ENCODE measurements at places on chromosomes 2 and 18.

GRCh38 chr2:196459539-196459938 lies 180.0 kb upstream of the CCDC150 start:
- peak; percentile 7 for DNase-seq

GRCh38 chr2:18336975-18337374 lies 223.5 kb downstream of the RDH14 start:
- no peak for DNase-seq

- no peak for DNase-seq
These were observed 34.1 kb upstream of the ANKRD62 start for GRCh38 chr18:12059334-12060181.

- no peak for DNase-seq
These were observed 331.8 kb upstream of the VWC2L start for GRCh38 chr2:214079032-214079431.

DNA sequence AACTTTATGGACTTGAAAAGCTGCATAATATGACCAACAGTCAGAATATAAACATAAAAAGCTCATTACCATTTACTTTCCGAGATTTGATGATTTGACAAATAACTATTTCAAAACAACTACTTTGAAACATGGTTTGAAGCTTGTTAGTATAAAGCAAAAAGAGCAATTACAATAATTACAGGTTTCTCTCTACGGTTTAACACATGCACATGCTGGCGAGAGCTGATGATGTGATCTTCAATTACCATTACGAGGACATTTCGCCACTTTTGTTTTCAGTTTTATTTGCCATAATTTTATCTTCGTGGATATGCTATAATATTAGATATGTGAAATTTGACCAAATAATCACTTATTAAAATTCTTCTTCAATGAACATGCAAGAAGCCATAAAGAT lies 270.1 kb downstream of the TCF4 start:
- no peak for DNase-seq

DNA sequence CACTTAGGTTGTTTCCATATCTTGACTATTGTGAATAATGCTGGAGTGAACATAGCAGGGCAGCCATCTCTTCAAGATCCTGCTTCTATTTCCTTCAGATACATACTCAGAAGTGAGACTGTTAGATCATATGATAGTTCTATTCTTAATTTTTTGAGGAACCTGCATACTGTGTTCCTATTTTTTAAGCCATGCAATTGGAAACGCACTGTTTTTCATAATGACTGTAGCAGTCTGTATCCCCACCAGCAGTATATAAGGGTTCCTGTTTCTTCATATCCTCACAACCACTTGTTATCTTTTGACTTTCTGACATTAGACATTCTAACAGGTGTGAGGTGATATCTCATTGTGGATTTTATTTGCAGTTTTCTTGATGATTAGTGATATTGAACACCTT lies 15.5 kb downstream of the NEURL3 start:
- no peak for DNase-seq

DNA sequence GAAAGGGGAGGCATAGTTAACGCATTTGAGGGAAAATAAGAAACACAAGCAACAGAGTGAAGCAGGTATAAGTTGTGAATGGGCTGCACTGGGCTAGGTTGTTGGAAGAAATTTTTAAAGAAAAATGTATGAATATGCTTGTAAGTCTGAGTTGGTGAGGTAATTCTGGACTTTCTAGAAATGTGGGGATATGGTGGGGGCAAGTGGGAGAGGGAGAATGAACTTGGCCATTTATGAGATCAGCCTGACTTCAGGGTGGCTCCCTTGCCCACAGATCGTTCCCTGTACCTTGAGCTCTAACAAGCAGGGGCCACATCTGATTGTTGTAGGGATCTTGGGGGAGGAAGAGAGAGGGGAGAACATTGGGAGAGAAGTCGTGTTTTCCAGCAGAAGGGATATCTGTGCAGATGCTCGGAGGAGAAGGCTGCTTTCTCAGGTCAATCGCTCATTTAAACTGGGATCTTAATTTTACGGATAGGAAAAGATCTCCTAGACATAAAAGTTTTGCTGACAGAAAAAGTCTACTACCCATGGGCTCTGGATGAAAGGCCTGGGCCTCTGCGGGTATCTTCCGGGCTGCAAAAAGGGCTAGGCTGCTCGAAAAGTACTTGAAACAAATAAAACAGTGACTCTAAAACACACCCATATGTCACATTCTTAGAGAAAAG lies 42.5 kb upstream of the FZD5 start:
- DNase-seq, result no peak

- DNase-seq, result no peak
These were observed 47.8 kb upstream of the FOSL2 start for GRCh38 chr2:28344756-28345373.

- DNase-seq, result no peak
These were observed 1.2 kb upstream of the SERPINB13 start for GRCh38 chr18:63585988-63586387.

GRCh38 chr2:70891572-70892357 lies 43.9 kb upstream of the ATP6V1B1 start:
- no peak for DNase-seq

GRCh38 chr2:3189076-3189591 lies 188.5 kb downstream of the EIPR1 start:
- DNase-seq, result no peak

- peak; percentile 49 for DNase-seq
These were observed 591 bp downstream of the ASXL2 start for GRCh38 chr2:25877431-25878360.

GRCh38 chr2:13252615-13253014 lies 535.9 kb downstream of the TRIB2 start:
- DNase-seq, result no peak

GRCh38 chr2:121502246-121502645 lies 28.4 kb upstream of the RNU4ATAC start:
- no peak for DNase-seq

GRCh38 chr2:21451403-21451802 lies 327.6 kb downstream of the TDRD15 start:
- no peak for DNase-seq

GRCh38 chr2:12270876-12271588 lies 445.7 kb upstream of the TRIB2 start:
- no peak for DNase-seq

DNA sequence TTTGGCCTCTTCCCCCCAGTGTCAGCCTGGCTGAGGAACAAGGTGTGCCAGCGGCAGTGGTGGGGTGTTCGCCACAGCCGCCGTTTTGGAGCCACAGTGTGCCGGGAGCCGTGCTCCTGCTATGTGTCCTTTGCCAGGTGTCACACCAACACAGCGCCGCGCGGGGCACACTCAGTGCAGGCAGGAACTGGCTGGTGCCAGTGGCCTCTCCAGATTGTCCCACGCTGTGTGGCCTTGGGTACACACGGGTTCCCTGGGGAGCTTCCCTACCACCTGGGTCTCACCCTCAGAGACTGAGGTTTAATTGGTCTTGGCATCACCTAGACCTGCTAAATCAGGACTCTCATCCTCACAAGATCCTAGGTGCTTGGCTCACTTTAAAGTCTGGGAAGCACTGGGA lies 171.6 kb downstream of the LDLRAD4 start:
- DNase-seq, result no peak

- DNase-seq, result no peak
These were observed 231.7 kb upstream of the FOSL2 start for GRCh38 chr2:28160986-28161425.

DNA sequence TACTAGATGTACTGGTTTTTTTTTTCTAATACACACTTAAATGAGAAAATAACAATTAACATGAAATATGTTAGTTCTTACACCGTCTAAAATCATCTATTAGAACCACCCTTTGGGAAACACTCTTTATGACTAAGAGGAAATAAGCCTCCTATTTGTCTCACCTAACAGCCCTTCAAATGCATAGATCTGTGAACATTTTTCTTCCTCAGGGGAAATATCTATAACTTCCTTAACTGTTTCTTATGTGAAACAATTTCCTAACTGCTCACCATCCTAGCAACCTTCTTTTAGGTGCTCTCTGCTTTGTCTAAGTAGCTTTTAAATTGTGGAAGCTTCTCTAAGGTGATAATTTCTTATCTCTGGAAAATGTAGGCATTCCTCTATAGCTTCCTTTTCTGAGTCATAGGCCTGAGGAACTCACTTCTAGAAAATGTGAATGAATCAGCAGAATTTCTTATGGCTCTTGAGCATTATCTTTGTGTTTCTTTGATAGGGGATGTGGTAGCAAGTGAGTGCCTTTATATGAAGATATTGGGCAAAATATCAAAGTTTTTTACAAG lies 56.1 kb downstream of the CNTNAP5 start:
- no peak for DNase-seq

DNA sequence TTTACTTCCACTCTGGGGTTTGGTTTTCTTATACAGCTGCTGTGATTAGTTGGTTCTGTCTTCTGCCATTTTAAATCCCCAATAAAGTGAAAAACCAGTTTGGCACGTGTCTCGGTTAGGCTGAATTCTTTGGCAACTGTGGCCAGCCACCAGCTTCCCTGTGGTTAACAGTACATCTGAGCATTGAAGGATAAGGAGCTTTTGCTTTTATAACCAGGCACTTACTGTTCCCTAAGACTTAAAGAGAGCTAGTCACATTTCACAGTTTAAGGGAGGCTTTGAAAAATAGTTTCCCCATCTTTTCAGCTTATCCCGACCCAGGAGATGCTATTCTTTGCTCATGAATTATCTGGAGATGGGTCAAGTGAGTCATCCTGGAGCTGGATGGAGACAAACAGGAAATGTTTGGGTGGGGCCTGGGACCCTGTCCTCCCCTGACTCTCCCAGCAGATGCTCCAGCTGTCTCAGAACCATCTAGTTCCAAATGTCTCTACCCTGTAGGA lies 57.3 kb upstream of the EML6 start:
- DNase-seq, result no peak

DNA sequence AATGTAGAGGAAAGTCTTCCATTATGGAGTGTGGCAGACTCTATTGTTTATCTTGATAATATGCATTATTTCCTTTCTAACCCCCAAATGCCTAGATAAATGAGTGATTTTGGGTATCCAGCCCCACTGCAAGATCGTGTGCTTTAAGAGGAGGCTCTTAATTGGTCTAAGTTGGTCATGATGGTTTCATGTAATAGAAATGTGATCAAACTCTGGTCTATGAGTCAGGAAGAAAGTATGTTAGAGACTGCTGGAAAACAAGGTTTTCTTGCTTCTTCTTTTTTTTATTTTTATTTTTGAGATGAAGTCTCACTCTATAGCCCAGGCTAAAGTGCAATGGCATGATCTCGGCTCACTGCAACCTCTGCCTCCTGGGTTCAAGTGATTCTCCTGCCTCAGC lies 344.5 kb upstream of the TNP1 start:
- no peak for DNase-seq

- DNase-seq, result peak; percentile 6
These were observed 18.7 kb downstream of the SMIM21 start for GRCh38 chr18:75408554-75409506.

- no peak for DNase-seq
These were observed 2.0 kb downstream of the WDR35 start for GRCh38 chr2:19987936-19988335.

- no peak for DNase-seq
These were observed 66.7 kb downstream of the TWIST2 start for GRCh38 chr2:238914648-238915015.

GRCh38 chr2:142582317-142582716 lies 295.1 kb upstream of the KYNU start:
- no peak for DNase-seq

GRCh38 chr2:31378389-31378788 lies 36.2 kb downstream of the XDH start:
- no peak for DNase-seq

DNA sequence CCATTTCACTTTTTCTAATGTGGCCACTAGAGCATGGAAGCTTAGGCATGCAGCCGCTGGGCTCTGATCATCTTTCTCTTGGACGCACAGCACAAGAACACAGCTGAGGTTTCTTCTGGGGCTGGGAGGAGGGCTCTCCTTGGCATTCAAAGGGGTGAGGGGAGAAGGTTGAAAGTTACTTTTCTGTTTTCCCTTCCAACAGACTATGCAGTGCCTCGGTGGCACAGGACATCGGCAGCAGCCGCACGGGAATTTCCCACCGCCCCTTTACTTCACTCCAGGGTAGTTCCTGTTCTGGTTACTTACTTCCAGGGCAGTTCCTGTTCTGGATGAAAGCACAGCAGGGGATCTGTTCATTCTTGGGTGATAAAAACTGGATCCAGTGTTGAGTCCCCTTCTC lies 18.9 kb upstream of the MAL start:
- no peak for DNase-seq

- no peak for DNase-seq
These were observed 888.4 kb downstream of the BCL11A start for GRCh38 chr2:59665021-59665420.

- DNase-seq, result no peak
These were observed 592 bp upstream of the MARS2 start for GRCh38 chr2:197704434-197705120.

- DNase-seq, result no peak
These were observed 2.5 kb upstream of the TOGARAM2 start for GRCh38 chr2:28978606-28979005.

DNA sequence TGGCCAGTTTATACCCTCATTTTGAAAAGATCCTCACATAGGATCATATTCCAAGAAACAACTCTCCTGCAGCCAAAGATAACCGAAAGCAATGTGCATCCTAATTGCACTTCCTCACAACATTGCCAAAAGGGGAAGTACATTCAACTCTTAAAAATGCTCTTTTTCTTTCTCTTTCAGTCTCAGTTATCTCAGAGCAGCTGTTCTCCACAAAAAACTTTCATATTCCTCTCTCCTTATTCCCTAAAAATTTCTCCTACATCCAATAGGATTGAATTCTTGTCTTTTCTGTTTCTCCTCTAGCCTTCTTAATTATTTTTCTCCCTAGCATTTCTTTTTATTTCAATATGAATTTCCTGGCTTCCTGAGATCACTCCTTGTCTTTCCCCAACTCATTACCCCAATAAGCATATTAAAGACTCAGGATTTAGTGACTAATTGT lies 7.4 kb upstream of the VRK2 start:
- DNase-seq, result no peak

DNA sequence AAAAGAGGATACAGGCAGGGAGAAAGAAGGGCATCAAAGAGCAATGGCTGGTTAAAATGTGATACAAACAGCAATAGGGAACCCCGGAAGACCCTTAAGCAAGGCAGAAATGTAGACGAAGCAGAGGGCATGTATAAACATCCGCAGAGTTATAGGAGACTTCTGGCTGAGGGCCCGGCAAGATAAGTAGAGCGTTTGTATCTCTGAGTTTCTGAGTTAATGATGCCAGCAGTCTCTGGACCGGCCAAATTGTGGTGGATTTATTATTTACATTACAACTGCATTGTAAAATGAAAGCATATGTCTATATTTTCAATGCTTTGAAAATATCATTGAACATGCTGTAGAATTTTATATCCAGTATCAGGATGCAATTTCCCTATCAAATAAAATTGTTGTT lies 148.0 kb upstream of the KCTD1 start:
- no peak for DNase-seq
